ENCODE measurements at places on chromosomes 1 and 21.

DNA sequence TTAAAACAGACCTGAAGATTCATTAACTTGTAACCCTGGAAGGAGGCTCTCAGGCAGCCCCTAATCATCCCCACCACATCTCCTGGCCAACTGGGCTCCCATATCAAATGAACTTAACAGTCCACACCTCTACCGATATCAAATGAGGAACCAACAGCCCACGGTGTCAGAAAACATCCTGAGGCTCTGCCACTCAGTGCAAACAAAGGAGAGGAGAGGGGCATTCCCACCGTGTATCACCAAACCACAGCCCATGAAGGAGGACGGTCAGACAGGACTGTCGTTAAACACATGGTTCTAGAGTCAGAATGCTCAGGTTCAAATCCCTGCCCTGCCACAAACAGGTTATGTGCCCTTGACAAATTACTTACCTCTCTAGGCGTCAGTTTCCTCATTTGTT is 52.5 kb downstream of the ERI3 start:
- no peak for DNase-seq

GRCh38 chr1:9720785-9721605 is 69.5 kb downstream of the PIK3CD start:
- no peak for DNase-seq

- no peak for DNase-seq
These were observed 5.6 kb downstream of the CRCT1 start for GRCh38 chr1:152519851-152520250.

DNA sequence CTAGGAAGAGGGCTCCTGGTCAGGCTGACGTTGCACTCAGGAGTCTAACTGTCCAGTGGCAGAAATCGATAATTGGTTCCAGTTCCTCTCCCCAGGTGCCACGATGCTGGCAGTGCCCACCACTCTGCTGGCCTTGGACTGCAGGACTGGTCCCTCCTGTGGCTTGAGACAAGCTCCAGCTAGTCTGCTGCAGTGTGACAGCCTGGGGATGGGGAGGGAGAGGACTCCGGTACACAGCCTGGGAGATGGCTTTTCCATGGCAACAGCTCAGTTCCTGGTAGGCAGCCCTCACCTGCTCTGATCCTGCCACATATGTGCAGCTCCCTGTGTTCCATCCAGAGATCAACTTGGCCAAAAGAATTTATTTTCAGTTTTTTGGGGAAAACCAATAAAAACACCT is 239.3 kb downstream of the KCNJ6 start:
- DNase-seq, result no peak

GRCh38 chr1:55466373-55466772 is 251.2 kb upstream of the USP24 start:
- DNase-seq, result no peak

- no peak for DNase-seq
These were observed 69.8 kb downstream of the TNR start for GRCh38 chr1:175673371-175674150.

GRCh38 chr1:30686236-30686935 is 37.0 kb downstream of the MATN1 start:
- no peak for DNase-seq
